ENCODE measurements at places on chromosomes 5 and 9.

- DNase-seq: peak; percentile 95
Observed at GRCh38 chr9:14080959-14081542, 232.9 kb downstream of the NFIB start.

DNA sequence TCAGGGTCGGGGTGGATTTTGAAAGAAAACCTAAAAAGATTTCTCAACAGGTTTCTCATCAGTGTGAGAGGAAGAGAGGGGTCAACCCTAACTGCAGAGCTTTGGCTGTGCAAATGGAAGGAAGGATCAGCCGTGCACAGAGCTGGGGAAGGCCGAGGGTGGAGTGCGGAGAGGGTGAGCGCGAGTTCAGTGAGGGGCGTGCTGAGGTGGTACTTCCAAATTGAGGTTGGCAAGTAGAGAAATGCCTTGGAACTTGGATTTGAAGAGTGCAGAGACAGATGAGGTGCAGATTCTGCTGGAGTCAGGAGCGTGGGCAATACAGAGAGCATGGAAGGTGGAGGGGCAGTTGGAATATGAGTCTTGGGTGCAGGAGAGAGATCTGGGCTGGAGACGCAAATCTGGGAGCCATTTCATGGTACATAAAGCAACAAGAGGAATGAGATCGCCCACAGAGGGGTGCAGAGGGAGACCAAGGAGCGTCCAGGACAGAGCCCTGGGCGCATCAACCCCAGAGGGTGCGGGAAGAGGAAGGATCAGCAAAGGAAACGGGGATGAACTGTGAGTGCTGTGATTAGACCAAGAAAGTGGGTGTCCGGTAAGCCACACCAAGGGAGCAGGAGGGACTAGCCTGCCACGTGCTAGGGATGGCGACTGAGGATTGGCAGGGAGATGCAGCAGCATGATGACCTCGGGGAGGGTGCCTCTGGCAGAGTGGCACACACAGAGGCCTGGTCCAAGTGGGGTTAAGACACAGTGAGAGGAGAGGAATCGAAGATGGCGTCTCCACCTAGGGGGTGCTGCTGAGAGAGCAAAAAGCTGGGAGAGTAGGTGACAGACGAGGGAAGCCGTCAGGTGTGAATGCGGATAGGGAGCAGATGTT, 105.8 kb downstream of the ADAMTS2 start:
- DNase-seq: no peak

DNA sequence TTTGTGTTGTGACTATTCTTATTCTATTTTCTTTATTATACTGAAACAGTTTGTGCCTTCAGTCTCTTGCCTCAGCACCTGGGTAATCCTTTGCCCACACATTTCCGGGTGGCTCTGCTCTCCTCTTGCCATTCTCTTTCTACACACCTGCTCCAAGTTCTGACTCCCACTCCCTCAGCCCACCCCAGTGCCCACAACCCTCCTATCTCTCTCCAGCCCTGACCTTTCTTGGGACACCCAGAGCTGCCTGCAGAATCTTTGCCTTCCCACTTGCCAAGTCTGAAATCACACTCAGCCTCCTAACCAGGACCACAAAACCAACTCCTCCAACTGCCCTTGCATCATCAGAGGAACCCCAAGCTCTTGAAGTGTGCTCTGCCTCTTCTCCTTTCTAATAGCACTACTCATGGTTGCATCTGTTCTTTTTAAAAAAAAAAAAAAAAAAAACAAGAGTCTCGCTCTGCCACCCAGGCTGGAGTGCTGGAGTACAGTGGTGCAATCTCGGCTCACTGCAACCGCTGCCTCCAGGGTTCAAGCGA, 4.1 kb downstream of the SWI5 start:
- DNase-seq: no peak

GRCh38 chr9:126652140-126652582, 38.4 kb downstream of the LMX1B start:
- no peak for DNase-seq

- DNase-seq: no peak
Observed at GRCh38 chr5:10827571-10827970, 66.5 kb upstream of the DAP start.

- no peak for DNase-seq
Observed at GRCh38 chr5:109558364-109558763, 131.4 kb upstream of the MAN2A1 start.

- DNase-seq: peak; percentile 60
Observed at GRCh38 chr5:119063579-119064379, 7.1 kb upstream of the DMXL1 start.

- peak; percentile 26 for DNase-seq
Observed at GRCh38 chr5:152246401-152246800, 158.7 kb downstream of the NMUR2 start.

GRCh38 chr9:92714787-92715487, 45.0 kb upstream of the IPPK start:
- no peak for DNase-seq

DNA sequence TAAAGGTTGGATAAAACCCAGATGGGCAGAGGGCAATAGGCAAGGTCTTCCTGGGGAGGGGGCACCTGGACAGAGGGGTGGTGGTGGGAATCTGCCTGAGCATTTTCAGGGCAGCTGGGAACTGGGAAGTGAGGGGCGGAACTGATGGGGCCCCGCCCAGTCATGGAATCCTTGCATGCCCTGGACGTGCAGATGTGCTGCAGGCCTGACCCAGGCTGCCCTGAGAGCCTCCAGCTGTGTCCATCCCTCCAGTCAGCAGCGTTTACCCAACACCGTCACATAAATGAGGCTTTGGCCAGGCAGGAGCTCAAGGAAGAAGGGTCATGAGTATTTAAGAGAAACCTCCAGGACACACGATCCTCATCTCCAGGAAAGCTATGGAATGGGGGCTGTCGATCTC, 70.3 kb downstream of the DAB2IP start:
- DNase-seq: no peak

DNA sequence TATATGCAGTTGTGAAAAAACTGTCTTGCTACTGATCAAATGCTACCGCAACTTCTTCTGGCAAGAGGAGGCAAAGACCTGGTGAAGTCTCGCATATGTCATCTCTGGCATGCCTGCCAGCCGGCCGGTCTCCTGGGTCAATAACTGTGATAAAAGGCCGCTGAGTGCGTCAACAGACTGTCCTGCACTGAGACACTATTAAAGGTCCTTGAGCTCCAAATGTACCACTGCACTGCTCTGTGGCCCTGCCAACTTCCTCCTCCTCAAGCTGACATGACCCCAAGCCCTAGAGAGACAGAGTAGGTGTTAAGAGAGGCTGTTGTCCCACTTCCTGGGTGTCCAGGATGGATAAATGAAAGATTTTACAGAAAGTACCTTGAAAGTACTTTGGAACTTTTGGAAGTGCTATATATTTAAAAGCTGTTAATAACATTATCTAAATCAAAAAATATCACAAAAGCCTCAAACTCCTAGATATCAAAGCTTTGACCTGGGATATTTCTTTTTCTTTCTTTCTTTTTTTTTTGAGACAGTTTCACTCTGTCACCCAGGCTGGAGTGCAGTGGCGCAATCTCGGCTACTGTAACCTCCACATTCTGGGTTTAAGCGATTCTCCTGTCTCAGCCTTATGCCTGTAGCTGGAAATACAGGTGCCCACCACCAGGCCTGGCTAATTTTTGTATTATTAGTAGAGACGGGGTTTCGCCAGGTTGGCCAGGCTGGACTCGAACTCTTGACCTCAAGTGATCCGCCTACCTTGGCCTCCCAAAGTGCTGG, 31.5 kb downstream of the RAPGEF1 start:
- DNase-seq: no peak

- no peak for DNase-seq
Observed at GRCh38 chr9:81317223-81317622, 372.1 kb downstream of the TLE1 start.

- no peak for DNase-seq
Observed at GRCh38 chr5:181138258-181138657, 7.3 kb upstream of the OR2V1 start.

DNA sequence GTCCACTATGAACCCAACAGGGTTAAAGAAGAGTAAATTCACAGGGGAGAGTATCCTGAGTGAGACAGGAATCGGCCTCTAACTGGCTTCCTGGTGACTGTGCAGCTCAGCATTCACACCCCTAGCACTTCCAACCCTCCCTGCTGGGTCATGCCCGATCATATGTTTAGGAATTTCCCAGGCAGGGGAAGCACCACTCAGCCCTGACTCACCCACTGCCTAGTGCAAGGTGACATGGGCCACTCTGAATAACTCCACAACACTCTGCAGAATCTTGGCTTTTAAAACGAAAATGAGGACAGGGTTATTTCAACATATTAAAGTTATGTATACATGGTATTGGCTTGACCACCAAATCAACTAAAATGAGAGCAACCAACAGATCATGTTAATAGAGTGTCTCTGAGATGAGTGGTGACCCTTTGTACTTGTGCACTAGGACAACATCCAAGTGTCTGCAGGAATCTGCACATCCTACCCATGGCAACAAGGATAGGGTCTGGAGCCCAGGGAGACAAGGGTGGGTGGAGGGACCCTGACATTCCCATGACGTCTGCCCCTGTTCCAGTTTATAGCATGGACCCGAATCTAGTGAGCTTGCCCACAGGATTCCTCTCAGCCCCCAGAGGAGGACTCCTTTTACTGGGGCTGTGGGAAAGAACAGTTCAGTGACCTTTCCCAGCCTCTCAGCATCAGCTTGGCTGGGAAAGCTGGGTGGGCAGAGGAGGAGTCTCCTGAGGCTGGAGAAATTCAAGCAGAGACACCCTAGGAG, 485.8 kb downstream of the SEMA5A start:
- DNase-seq: peak; percentile 97

GRCh38 chr5:176742246-176743105, 67.9 kb upstream of the UNC5A start:
- no peak for DNase-seq

DNA sequence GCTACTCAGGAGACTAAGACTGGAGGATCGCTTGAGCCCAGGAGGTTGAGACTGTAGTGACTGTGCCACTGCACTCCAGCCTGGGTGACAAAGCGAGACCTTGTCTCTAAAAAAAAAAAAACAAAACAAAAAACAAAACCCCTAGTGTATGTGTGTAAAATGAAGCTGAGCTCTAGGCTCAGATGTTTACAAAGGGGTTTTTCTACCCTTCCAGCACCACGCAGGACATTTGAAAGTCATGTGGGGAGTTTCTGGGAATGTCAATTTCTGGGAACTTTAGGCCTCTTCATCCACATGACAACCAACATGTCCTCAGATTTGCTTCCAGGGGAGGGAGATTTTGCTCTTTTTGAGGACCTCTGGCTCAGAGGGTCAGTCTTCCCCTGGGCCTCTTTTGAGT, 42.4 kb upstream of the AIF1L start:
- no peak for DNase-seq

GRCh38 chr9:21994556-21995005, at the start of gene CDKN2B-AS1:
Gene CDKN2B-AS1 (plus strand): TSS chr9:21994791.
- peak; percentile 77 for DNase-seq

DNA sequence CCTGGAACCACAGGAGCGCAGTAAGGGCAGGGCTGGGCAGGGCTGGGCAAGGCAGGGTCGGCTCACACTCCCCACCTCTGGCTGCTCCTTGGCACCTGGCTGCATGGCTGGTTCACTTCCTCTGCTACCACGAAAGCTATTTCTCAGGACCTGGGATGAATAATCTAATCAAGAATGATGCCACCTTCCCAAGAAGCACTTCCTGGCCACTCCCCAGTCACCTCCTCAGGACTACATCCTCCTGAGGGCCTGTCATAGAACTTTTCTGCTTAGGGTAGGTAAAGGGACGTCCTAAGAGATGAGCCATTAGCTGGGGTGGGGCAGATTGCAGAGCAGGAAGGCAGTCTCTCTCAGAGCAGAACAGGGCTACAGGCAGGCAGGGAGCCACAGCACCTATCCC, 288.2 kb upstream of the MAP3K1 start:
- DNase-seq: peak; percentile 80

- DNase-seq: no peak
Observed at GRCh38 chr5:61420016-61420415, 88.0 kb downstream of the ZSWIM6 start.

DNA sequence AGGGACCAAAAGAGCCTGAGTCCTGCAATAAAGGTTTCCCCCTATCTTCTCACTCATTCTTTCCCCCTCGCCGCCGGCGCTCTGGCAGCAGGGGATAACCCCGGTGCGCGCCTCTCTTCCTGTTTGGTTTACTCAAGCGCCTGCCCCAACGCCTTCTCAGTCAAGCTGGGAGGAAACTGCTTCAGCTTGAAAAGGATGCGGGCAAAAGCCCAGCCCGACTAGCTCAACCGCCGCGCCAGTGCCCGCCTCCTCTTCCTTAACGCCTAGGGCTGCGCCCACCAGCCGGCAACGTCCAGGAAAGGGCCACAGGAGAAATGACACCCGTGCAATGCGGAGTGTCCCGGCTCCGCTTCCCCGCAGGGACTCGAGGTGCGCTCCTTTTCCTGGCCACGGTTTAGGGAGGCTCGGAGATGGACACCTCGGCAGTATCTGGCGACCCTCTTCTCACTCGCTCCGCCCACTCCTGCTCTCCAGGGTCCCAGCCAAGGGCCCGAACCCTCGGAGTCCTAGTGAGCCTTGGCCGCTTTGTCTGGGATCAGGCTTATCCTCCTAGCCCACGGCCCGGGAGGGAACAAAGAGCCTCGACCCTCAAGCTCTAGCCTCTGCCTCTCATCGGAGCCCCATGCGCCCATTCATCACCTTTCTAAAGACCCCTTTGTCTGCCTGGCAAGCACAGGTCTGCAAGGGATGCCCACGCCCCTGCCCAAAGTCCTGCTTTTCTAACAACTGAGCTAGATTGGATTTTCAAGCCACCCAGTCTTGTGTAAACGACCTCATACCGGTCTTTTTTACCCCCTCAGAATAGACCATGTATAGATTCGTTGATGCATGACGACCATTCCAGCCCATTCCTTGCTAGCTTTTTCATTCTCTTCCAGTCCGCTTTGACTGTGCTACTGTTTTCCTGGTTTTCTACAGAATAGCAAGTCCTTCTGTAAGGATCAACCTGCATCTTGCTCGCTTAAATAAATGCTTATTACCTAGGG, 2.0 kb downstream of the ST8SIA4 start:
- peak; percentile 53 for DNase-seq

GRCh38 chr9:131120620-131121228, 4.7 kb upstream of the NUP214 start:
- DNase-seq: no peak

GRCh38 chr5:17185773-17186172, 31.7 kb upstream of the BASP1 start:
- DNase-seq: peak; percentile 84

DNA sequence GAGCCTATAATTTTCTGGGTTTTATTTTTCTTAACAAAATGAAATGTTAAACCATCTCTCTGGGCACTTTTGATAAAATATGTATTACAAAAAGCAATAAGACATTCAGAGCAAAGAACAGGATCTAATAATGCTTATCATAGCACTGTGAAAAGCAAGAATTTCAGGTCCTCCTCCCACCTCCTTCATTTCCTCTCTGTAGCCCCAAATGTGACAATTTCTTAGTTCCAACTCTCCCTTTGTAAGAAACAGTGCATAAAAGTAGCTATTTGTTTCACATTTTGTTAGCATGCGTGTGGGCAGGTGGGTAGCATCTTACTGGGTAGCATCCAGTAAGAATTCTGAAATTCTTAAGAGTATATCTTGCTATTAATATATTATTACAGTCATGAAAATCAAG, 130.9 kb upstream of the RASA1 start:
- DNase-seq: no peak

GRCh38 chr9:33354651-33355211, 47.6 kb downstream of the AQP7 start:
- DNase-seq: peak; percentile 28

- DNase-seq: peak; percentile 27
Observed at GRCh38 chr9:35257986-35258659, 96.3 kb downstream of the UNC13B start.

GRCh38 chr5:112333331-112333781, 85.7 kb downstream of the EPB41L4A start:
- no peak for DNase-seq

GRCh38 chr5:139167952-139168720, 30.0 kb downstream of the SIL1 start:
- no peak for DNase-seq

GRCh38 chr5:109900461-109900860, 210.7 kb downstream of the MAN2A1 start:
- DNase-seq: no peak
